ENCODE measurements at places on chromosomes 2 and 18.
A peak's percentile ranks its signal among the peaks of the same experiment; 100 is the strongest.

- no peak for DNase-seq
Observed at GRCh38 chr2:5940596-5941535, 248.7 kb downstream of the SOX11 start.

DNA sequence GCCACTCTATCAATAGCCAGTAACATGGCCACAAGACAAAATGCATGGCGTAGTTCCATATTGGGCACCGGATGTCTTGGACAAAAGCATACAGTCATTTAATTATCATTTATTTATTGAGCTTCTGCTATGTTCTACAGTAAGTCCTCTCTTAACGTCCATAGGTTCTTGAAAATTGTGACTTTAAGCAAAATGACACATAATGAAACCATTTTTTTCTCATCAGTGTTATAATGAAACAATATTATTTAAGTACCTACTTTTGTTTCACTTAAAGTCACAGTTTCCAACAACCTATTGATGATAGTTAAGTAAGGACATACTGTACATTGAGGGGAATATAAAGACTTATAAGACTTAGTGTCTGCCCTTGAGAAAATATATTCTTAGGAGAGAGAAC is 84.9 kb downstream of the XRCC5 start:
- no peak for DNase-seq

- peak; percentile 44 for DNase-seq
Observed at GRCh38 chr2:219497495-219498279, 1.0 kb upstream of the GMPPA start.

DNA sequence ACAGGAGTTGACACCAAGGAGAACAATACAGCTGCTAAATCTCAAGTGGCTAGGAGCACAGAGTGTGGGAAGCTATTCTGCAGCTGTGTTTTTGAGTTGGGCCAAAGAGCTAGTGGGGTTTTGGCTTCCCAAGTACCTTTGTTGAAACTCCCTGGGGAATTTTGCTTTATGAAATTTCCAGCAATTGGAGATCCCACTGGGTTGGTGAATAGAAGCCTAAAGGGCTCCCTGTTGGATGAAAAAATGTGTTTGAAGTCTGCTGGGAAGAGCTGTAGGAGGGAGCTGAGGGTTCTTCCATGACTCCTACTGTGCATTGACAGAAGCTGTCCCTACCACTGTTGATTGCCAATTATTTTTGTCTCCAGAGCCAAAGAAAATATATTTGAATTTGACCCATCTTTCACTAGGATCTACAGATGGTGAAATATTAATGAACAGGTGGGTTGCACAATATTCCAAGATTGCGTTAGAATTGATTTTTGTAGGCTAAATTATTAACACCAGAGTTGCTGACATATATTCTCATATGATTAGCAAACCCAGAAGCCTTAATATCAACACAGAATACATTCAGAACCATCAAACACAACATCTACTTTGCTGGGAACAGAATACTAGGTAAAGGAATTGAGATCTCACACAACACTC is 95.4 kb upstream of the CYP1B1 start:
- DNase-seq = no peak

DNA sequence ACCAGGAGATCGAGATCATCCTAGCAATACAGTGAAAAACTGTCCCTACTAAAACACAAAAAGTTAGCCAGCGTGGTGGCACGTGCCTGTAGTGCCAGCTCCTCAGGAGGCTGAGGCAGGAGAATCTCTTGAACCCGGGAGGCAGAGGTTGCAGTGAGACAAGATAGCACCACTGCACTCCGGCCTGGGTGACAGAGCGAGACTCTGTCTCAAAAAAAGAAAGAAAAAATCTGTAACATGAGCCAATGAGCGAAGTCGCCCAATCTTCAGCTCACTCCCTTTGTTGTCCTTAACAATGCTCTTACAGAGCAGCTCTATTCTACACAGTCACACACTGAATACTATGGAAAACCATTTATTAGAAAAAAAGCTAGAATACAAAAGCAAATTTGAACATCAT is 22.0 kb downstream of the FAM98A start:
- DNase-seq = no peak

DNA sequence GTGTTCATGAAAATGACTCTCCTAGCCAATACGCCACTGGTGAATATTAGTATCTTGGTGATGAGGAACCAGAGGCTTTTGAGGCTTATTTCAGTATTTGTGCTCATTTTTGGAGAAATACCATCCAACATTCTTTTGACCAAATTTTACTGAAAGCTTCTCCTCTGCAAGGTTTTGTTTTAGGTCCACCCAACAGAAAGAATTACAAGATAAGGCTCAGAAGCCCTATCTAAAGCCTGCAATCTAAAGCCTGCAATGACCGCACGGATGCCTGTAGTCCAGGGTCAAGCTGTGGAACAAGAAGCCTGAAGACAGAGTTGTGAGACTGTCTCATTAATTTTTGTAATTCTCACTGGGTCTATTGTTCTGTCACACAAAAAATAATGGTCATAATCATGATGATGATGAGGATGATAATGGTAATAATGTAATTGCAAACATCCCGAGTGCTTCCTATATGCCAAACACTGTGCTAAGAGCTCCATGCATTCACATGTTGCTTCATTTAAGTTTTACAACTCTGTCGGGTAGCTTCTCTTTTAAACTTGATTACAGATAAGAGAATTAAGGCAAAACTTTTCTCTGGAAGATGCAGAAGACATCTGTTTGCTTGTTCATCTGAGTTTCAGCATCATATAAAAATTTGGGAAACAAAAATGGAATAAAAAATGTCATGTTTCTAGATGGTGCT is 33.2 kb upstream of the NCOA1 start:
- no peak for DNase-seq

GRCh38 chr2:51103205-51103604 is 71.3 kb upstream of the NRXN1 start:
- no peak for DNase-seq
